ENCODE measurements at places on chromosomes 6 and 20. TPM values are rescaled to one million over a fixed set of nuclear protein-coding genes. Genes with fewer than 3 reads are reported as not detected.

The MOXD1 gene
- polyA plus RNA-seq, result 0.48 TPM

The GRM1 gene
- 0.01 TPM for polyA plus RNA-seq

The OR2B6 gene
- not detected for polyA plus RNA-seq

The OPRL1 gene
- polyA plus RNA-seq, result 0.28 TPM

The GLP1R gene
- not detected for polyA plus RNA-seq

The PAX1 gene
- not detected for polyA plus RNA-seq

The TRIM15 gene
- polyA plus RNA-seq, result 1.6 TPM

The NSFL1C gene
- 36.9 TPM for polyA plus RNA-seq

The VARS1 gene
- polyA plus RNA-seq, result 32.5 TPM

The LHFPL5 gene
- polyA plus RNA-seq, result not detected

The HLA-DMA gene
- 15.1 TPM for polyA plus RNA-seq

The CLPSL1 gene
- not detected for polyA plus RNA-seq

The DCBLD1 gene
- 4.3 TPM for polyA plus RNA-seq

The KLC4 gene
- polyA plus RNA-seq, result 47.4 TPM

The NOTCH4 gene
- polyA plus RNA-seq, result 10.4 TPM

The DDR1 gene
- polyA plus RNA-seq, result 1.2 TPM

The MEP1A gene
- 0.08 TPM for polyA plus RNA-seq

The MYLIP gene
- polyA plus RNA-seq, result 3.0 TPM

The CGA gene
- polyA plus RNA-seq, result not detected

The C4A gene
- 2,903 TPM for polyA plus RNA-seq

The C20orf141 gene
- polyA plus RNA-seq, result not detected

The RSPH9 gene
- 0.15 TPM for polyA plus RNA-seq

The SMIM8 gene
- 2.3 TPM for polyA plus RNA-seq

The RIPOR2 gene
- 1.6 TPM for polyA plus RNA-seq

The NRSN1 gene
- polyA plus RNA-seq, result not detected

The THBS2 gene
- polyA plus RNA-seq, result 0.35 TPM

The RNF217 gene
- 4.4 TPM for polyA plus RNA-seq

Data from liver (tissue), 10 donors.